CD4-positive, alpha-beta memory T cell (primary cell): ENCODE measurements at places on chromosomes 12 and 14. TPM values are rescaled to one million over a fixed set of nuclear protein-coding genes. Genes with fewer than 3 reads are reported as not detected.

The DRAM1 gene
- total RNA-seq: 2.7 TPM

The IL26 gene
- total RNA-seq: not detected

The PTHLH gene
- not detected for total RNA-seq

The ACSM4 gene
- total RNA-seq: not detected

The LPAR5 gene
- 10.2 TPM for total RNA-seq

The FAM181A gene
- not detected for total RNA-seq

The RND1 gene
- 1.4 TPM for total RNA-seq

The KRT77 gene
- total RNA-seq: not detected

The NUMB gene
- total RNA-seq: 45.3 TPM

GRCh38 chr14:105138021-105138541, 30.5 kb downstream of the JAG2 start:
- no peak for DNase-seq

DNA sequence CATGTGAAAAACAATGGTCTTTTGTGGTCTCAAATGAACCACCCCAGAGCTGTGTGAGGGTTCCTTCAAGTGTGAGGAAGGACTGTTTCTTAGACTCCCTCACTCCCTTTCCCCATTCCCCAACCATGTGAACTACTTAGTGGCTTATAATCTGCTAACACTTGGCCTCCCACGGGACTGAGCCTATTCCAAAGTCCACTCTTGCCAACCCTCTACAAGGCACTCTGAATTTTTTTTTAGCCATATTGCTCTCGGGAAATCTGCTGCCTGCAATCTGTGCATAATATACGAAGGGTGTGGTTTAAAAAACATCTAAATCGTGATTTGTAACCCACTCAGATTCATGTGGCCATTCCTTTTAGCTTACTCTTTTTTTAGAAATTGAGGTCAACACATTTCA, 2.6 kb downstream of the SVOP start:
- DNase-seq: no peak

- no peak for DNase-seq
These were observed 21.3 kb downstream of the PLEKHH1 start for GRCh38 chr14:67554341-67554740.

GRCh38 chr14:103782376-103782775, 65.0 kb downstream of the PPP1R13B start:
- DNase-seq: no peak

GRCh38 chr14:99286761-99287160, 14.8 kb upstream of the BCL11B start:
- no peak for DNase-seq

DNA sequence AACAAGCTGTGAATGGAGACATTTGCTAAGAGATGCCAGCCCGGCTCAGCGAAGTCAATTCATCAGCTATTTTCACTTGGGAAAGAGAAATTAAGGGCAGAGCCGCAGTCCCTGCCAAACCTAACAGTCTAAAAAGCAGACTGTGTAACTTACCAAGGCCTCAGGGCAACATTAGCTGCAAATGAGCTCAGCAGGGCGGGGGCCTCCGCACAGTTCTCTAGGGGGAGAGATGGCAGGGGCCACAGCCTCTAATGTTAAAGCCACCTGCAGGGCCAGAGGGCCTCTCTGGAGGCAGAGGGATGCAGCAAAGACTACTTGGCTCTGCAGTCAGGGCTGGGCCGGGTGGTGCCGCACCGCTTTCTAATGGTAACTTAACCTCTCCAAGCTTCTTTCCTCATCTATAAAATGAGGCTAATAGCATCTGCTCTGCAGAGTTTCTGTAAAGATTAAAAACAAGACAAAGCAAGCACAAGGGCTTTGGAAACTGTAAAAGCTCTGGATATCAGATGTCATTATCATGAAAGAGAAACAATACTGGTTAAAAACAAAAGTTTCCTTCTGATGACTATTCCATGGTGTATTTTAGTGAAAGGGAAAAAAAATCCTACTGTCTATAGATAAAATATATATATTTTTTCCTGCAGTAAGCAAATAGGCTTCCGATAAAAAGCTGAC, 13.4 kb upstream of the GPRC5A start:
- no peak for DNase-seq

DNA sequence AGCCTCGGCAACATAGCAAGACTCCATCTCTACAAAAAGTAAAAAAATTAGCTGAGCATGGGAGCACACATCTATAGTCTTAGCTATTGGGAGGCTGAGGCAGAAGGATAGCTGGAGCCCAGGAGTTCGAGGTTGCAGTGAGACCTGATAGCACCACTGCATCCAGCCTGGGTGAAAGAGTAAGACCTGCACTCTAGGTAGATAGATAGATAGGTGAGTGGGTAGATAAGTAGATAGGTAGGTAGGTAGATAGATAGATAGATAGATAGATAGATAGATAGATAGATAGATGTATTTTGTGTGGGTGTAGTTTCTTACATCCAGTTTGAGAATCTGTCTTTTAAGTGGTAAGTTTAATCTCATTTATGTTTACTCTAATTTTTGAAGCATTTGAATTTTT, 72.8 kb downstream of the IFT81 start:
- no peak for DNase-seq

DNA sequence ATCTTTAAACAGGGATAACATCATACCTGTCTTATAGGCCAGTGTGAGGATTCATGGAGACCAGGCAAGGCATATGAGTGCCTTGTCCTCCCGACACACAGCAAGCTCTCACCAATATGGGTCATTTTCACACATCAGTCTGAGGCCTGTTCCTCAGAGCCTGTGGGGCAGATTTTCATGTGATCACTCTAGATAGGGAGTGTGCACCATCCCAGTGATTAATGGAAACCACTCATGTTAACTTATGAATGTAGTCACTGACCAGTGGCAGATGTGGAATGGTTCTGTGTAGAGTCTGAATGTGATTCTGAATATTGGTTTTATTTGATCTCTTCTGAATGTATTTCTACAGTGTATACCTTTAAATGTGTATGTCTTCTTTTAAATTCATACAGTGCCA, 219.7 kb upstream of the SFSWAP start:
- no peak for DNase-seq

DNA sequence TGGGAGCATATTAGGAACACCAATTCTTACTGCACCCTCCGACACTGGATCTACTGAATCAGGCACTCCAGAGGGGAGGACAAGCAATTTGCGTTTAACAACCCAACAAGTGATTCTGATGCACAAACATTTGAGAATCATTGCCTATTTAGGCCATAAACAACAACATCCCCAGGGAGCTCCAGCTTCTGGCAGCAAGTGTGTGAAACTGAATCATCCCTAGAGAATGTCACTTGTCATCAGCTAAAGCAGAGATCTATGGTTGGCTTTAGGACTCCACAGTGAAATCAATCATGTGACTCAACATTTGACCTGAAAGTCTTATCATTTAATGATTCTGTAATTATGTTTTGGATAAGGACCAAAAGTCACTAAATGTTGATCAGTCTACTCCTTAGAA, 505.0 kb upstream of the FLRT2 start:
- DNase-seq: no peak

GRCh38 chr12:18383203-18383602, 121.9 kb downstream of the PIK3C2G start:
- no peak for DNase-seq

GRCh38 chr14:64942531-64943111, at the start of gene GPX2:
Gene GPX2 (minus strand): TSS chr14:64942745. CDS start chr14:64942726, 19 bp downstream.
- no peak for DNase-seq

GRCh38 chr14:33484264-33484663, 466.6 kb downstream of the EGLN3 start:
- no peak for DNase-seq

- DNase-seq: no peak
These were observed 21.8 kb upstream of the SMCO2 start for GRCh38 chr12:27424631-27425230.

GRCh38 chr12:104063712-104064030, 660 bp upstream of the HCFC2 start:
- no peak for DNase-seq

- DNase-seq: peak; percentile 29
These were observed 9.8 kb upstream of the PARP11 start for GRCh38 chr12:3882896-3883564.

GRCh38 chr12:94057262-94058151, 90.9 kb upstream of the PLXNC1 start:
- no peak for DNase-seq

GRCh38 chr12:88854260-88854659, 274.0 kb upstream of the KITLG start:
- no peak for DNase-seq

- no peak for DNase-seq
These were observed 6.6 kb upstream of the IKZF4 start for GRCh38 chr12:56014205-56014604.

DNA sequence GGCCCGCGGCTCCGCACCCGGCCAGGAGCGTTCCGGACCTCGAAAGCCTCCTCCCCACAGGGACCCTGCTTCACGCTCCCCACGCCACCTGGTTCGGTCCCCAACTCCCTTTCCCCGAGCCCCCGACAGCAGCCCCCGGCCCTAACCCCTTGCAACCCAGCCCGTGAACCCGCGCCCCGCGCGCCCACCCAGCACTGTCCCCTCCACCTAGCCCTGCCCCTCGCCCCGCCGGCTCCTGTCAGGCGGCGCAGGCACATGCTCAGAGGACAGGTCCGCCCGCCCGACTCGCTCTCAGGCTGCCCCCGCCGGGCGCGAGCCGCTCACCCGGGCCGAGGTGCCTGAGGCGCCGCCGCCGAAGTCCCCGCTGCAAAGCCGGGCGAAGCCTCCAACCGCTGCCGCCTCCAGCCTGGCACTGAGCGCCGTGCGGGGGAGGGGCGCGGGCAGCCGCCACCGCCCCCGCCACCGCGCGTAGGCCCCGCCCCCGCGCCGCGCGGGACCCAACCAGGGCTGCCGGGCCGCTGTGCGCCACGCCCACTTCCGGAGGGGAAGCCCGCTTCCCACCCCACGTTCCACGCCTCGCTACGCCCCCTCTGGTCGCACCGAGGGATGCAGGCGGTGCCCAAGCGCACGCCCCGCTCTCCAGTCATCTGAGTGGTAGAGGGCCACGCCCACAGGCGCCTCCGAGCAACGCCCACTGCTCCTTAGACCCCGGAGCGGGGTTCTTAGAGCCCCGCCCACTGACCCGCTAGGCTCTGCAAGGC, at the start of gene CORO1C:
Gene CORO1C (minus strand): TSS at position 414 of the 761 bp plus-strand sequence. CDS start 30,200 bp downstream, outside the sequence.
- DNase-seq: peak; percentile 95

GRCh38 chr12:76085520-76085868, 1.0 kb upstream of the NAP1L1 start:
- DNase-seq: peak; percentile 56

DNA sequence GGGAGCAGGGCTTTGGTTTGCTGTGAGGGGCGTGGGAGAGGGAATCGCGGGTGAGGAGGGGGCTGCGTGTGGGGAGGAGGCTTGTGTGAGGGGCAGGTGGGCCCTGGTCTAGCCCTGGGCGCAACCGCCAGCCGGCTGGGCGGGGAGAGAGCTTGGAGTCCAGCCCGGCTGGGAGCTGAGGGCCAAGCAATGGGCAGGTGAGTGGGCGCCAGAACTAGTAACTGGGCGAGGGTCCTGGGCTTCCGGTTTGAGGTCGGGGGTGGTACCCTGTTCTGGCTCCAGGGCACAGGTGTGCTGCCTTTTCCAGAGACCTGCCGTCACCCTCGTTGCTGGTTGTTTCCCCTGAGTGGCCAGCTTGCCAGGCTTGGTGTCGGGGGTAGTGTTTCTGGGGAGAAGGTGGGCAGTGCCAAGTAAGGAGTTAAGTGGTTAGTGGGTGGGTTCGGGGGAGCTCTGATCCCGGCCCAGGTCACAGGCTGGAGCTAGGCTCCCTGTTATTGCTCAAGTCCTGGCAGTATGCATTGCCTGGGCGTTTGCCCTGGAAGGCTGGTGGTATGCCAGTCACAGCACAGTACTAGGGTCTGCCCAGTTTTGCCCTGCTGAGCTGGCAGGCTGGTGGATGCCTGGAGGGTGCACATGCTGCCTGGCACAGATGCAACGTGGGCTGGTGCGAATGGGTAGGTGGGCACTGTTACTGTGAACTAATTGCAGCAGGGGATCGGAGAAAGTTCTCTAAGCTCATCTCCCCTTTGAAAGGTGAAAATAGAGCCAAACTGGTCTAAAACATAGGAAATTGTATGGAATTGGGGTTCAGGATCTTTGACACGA, 683 bp downstream of the CIPC start:
- DNase-seq: no peak

GRCh38 chr12:113128802-113129663, 6.5 kb downstream of the RASAL1 start:
- no peak for DNase-seq

DNA sequence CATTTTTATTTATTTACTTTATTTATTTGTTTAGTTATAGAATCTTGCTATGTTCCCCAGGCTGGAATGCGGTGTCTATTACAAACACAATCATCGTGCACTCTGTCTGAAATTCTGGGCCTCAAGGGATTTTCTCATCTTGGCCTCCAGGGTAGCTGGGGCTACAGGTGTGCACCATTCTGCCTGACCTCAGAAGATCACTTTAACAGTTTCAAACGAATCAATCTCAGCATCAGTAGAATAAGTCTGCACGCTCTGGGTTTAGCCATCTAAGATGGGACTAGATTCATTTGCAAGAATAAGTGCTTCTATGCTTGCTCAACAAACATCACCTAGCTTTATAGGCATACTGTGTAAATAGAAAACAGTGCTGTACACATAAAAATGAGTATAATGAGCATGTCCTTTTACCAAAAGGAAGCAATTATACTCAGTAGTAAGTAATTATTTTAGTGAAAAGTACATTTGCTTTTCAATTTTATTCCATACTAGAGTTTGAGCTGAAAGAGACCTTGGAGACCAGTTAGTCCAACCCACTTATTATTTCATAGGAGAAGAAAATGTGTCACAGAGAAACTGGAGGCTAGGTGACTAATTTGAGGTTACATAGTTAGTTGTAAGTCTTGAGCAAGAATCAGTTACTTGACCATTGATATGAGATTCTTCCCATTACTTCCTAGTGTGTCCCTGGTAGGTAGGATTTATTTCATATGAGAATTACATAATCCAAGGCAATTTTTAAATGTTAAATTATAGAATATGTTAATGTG, 456.5 kb upstream of the LMO3 start:
- DNase-seq: no peak

DNA sequence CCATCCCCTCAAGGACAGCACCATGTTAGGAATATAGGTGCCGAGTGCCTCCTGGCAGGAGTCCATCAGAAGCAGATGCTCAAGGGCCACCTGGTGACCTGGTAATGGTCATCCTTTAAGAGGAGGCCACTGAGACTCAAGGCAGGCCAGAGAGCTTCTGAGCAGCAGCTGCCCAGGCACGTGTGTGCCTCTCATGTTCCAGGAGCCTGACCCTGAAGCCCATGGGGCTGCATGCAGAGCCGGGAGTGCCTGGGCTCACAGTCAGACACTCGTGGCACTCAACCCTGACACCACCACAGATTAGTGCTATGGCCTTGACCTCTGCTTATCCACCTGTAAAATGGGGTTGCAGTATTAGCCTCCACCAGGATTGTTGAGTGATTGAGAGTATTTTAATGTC, 45.6 kb downstream of the C14orf132 start:
- no peak for DNase-seq

GRCh38 chr14:55373784-55374705, 37.6 kb downstream of the ATG14 start:
- DNase-seq: peak; percentile 70
